ENCODE measurements at places on chromosomes 6 and 20.

GRCh38 chr6:25717866-25718740 lies 36.4 kb upstream of the SLC17A4 start:
- DNase-seq = no peak

DNA sequence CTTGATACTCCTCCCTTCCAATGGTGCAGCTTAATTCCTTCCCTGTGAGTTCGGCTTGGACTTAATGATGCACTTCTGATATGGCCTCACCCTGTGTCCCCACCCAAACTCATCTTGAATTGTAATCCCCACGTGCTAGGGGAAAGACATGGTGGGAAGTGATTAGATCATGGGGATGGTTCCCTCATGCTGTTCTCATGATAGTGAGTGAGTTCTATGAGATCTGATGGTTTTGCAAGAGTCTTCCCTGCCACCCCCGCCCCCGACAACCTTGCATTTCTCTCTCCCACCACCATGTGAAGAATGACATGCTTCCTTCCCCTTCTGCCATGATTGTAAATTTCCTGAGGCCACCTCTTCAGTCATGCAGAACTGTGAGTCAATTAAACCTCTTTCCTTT lies 50.3 kb upstream of the HLA-G start:
- no peak for DNase-seq

- DNase-seq = no peak
Observed at GRCh38 chr6:37860226-37860839, 40.8 kb downstream of the ZFAND3 start.

GRCh38 chr6:104418125-104418524 lies 441.6 kb downstream of the HACE1 start:
- peak; percentile 31 for DNase-seq

GRCh38 chr6:136072691-136073090 lies 177.4 kb downstream of the MTFR2 start:
- no peak for DNase-seq

GRCh38 chr6:166586424-166587156 lies at the start of gene RAMACL:
Gene RAMACL, minus strand, starts transcription at chr6:166586678. Its CDS starts 201 bp downstream, at chr6:166586477.
- DNase-seq = no peak

DNA sequence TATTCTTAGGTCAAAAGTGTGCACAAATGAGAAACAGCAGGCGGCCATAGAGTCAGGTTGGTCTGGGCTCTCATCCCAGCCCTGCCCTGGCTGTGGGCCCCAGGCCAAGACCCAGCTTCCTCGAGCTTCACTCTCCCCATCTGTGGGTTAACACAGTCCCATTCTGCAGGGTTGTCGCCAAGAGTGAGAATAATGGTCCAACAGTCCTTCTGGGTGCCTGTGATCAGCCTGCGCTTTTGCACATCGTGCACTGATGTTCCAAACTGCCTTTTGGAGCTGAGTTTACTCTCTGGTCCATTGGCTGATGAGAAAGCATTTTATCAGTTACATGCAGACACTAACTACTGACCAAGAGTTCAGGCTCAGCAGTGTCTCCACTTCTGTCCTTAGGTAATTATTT lies 82.6 kb downstream of the INSM1 start:
- DNase-seq = no peak

DNA sequence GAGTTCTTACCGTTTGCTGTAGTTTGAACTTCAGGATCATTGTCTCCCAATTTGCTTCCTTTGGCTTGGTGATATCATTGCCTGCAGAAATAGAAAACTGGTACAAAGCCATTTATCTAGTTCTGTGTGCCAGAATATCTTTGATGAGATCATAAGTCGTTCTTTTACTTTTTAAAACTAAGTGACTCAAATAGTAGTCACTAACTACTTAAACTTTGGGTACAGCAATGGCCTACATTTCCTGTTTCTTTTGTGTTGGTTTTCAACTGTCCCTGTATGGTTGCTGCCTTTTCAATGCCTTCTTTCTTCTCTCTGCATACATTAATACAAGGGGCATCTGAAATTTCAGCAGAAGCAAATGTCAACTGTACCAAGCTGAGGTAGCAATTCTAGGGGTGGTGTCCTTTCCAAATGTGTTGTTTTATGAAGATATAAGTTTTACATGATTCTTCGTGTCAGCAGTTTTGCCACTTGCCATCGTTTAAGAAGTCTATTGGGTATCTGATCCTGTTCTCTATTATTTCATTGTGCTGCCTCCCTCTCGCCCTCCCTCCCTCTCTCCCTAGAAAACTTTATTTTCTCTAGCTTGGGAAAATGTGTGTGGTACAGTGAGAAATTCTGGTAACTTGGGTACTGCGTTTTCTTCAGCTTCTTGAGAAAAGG lies 238.5 kb downstream of the FARS2 start:
- no peak for DNase-seq

DNA sequence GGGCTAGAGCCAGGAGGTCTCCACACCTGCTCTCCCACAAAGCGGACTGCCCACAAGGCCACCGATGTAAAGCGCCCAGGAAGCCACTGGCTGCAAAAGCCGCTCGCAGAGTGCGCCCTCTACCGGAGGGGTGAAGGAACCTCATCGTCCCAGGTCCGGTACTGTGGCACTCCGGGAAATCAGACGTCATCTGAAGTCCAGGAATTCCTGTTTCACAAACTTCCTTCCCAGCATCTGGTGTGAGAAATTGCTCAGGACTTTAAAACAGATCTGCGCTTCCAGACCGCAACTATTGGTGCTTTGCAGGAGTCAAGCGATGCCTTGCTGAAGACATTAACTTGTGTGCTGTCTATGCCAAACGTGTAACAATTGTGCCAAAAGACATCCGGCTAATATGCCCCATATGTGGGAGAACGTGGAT lies 115.1 kb upstream of the ARID1B start:
- DNase-seq = peak; percentile 82

GRCh38 chr6:110815015-110815410 lies 256 bp downstream of the CDK19 start:
- no peak for DNase-seq

DNA sequence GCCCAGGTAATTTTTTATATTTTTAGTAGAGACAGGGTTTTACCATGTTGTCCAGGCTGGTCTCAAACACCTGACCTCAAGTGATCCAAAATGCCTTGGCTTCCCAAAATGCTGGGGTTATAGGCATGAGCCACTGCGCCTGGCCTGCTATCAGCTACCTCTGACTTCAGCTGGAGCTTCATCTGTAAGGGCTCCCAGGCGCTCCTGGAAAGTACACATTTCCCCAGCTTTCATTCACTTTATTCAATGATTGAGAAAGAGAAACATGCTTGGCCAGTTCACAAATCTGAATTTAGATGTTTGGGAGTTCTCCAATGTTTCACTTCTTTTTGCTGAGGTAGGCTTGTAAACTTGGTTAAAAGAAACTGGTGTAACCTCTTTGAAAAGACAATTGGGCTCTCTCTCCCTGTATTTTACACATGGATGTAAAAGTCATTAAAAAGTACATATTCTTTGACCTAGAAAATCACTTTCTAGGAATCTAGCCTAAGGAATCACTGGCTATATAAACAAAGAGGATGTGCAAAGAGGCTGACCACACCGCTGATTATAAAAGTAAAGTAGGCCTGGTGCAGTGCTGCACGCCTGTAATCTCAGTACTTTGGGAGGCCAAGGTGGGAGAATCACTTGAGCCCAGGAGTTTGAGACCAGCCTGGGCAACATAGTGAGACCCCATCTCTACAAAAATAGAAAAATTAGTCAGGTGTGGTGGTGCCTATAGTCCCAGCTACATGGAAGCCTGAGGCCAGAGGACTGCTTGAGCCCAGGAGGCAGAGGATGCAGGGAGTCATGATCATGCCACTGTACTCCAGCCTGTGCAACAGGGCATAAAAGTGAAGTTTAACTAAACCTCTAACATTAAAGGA lies 128.9 kb downstream of the BACH2 start:
- no peak for DNase-seq

GRCh38 chr6:12418946-12419345 lies 128.8 kb downstream of the EDN1 start:
- no peak for DNase-seq

DNA sequence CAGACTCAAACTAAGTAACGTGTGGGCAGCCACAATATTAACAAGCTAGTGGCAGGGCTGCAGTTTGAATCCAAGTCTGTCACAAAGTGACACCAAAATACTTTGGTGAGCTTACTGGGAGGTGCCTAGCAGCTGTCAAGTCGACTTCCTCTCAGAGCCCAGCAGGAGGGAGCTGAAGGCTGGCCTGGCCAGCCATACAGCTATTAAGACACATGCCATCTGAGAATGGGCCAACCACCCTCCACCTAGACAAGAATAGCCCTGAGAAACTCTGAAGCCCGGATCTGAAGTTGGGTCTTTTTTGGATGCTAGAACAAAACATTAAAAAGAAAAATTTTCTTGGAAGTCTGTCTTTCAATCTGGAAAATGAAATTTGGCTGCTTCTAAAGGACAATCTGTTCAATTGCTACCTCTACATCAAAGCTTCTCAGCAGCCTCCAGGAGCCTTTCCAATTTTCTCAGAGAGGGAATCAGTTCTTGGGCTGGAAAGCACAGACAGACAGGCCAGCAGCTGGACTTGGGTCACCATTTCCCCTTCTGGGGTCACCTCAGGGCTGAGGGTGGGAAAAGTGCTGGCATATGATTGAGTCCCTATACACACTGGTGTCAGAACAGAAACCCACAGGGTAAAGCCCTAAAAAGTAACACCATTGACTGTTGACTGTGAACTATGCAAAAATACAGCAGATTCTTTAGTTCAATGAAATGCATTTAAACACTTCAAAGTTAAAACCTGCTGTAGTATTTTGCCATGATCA lies 42.9 kb downstream of the UQCC1 start:
- DNase-seq = peak; percentile 59

GRCh38 chr6:138537106-138537505 lies 37.8 kb upstream of the NHSL1 start:
- DNase-seq = peak; percentile 46

DNA sequence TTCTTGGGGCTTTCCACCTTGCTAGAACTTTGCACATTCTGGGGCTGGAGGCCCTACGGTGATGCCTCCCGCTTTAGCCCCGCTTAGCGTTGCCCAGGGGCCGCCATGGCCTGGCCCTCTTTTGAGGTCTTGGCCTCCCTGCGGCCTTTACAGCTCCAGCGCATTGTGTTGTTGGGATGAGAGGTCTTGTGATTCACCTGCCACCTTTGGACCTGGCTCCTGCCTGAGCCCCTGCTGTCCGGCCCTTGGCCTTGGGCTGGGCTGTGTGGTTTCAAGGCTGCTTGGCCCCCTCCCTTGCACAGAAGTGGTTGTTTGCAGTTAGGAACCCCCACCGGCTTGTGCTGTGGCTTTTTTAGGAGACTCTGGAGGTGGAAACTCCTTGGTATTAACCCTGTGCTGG lies 61.0 kb upstream of the CDH4 start:
- DNase-seq = no peak

GRCh38 chr6:26420688-26421171 lies 18.7 kb downstream of the BTN3A1 start:
- DNase-seq = peak; percentile 45

DNA sequence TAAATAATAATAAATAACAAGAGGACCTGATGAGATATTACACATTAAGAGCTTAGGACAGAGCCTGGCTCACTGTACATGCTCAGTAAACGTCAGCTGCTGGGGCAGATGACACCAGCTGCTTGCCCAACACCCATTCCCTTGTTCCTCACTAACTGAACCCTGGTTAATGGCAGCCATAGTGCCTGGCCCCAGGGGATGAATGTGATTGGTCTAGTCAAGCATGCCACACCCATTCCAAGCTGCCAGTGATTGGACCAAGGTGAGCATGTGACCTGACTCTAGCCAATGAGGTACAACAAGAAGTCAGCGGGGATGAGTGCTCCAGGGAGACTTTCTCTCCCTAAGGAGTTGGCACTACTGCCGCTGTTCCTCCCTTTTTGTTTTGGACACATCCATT lies 85.1 kb upstream of the PTPN1 start:
- DNase-seq = no peak

- no peak for DNase-seq
Observed at GRCh38 chr6:127347178-127347577, 3.8 kb upstream of the ECHDC1 start.

DNA sequence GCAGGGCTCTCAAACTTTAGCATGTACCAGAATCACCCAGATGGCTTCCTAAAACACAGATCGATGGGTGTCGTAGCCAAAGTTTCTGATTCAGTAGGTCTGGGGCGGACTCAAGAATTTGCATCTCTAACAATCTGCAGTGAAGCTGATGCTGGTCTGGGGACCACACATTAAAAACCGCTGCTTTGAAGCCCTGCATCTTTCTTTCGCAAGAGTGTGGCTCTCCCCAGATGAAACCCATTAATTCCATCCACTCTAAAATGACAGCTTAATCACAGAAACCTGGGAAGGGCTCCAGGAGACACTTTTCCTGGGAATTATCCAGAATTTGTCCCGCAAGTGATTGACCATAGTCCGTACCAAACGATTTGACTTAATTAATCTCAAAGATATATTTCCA lies 319.8 kb upstream of the PLCB4 start:
- no peak for DNase-seq

GRCh38 chr20:23161244-23161891 lies 75.2 kb upstream of the CD93 start:
- DNase-seq = no peak

GRCh38 chr6:139955366-139956155 lies 581.1 kb upstream of the CITED2 start:
- DNase-seq = no peak

DNA sequence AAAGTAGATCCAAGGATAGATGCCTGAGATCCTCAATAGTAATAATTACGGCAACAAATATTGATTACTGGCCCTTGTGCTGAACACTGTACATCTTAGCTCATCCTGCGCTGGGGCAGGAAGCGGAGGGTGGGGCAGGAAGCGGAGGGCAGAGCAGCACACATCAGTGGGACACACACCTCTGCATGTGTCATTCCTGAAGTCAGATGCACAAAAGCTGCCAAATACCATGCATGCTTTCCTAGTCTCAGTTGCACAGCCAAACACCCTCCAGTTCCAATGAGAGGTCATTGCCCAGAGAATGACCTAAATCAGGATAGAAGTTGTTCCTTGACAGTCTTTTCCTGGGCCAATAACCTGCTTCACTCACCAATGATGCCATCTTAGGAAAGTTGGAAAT lies 74.4 kb upstream of the FOXC1 start:
- DNase-seq = no peak

- no peak for DNase-seq
Observed at GRCh38 chr6:39865011-39865888, 69.0 kb downstream of the MOCS1 start.

DNA sequence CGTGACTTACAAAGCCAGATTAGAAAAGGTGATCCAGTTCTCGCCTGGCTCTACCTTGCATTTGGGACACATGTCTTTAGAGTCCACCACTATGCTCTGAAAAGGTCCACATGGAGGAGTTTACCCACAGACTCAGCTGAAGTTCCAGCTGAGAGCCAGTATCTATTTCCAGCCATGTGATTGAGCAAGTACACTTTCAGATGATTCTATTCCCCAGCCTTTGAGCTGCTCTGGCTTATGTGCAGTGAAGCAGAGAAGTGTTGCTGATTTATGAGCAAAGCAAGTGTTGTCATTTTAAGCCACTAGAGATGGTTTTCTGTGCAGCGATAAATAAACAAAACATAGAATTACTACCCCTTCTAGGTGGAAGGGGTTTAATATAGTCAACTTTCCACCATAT lies 520.8 kb upstream of the RNF217 start:
- no peak for DNase-seq

DNA sequence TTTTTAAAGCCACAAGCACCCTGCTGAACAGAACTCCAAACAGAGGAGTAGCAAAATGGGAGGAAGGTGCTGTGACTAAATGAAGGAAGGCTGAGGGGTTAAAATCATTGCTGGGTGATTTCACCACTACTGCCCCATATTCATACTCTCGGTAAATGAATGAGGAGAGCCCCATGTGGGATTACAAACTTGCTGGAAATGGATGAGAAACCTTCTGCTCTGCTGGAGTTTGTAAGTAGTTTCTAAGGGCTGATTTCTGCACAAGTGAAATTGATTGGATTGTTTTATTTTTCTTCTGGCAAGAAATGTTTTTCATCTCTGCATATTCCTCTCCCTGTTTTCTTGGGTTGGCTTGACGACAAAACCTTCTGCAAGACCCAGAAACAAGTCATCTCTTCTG lies 533.5 kb upstream of the MMS22L start:
- DNase-seq = no peak

Measured in femur (tissue), 1 donor.